ENCODE measurements at places on chromosomes 12 and 14.

DNA sequence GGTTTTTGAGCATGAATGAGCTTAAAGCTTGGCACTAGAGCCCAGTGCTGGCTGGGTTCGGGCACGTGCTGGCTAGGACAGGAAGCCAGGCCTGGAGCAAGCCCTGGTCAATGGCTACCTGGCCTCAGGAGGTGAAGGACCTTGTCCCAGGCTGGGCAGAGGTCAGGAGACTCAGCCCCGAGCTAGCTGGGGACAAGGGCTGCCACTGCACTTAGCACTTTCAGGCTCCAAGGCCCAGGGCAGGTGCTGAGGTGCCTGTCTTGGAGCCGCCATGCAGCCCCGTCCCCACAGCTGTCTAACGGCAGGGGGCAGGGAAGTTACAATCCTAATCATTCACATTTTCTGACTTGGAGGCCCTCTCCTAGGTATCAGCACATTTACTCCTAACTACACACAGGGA, 4.3 kb upstream of the AQP6 start:
- no peak for DNase-seq

- DNase-seq, result no peak
Measured at GRCh38 chr12:94972795-94973194, 30.7 kb downstream of the NDUFA12 start.

GRCh38 chr12:58044966-58045365, 103.6 kb downstream of the ATP23 start:
- no peak for DNase-seq

GRCh38 chr12:123034022-123034541, 53.6 kb downstream of the ARL6IP4 start:
- no peak for DNase-seq

DNA sequence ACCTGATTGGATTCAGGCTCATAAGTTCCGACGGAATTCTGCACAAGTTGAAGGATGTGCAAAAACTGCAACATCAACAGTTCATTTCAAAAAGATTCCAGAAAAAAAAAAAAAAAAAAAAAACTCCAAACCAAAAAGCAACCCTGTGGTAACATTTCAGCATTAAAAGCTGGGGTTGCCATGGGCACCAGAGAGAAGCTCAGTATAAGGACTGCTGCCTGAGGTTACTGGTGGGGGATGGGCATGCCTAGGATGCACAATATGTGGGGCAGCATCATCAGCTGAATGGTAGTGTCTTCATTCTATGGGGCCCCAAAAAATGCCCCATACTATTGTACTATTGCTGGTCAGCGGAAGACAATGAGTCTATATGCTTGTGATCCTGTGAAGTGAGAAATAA, 44.7 kb downstream of the MBIP start:
- no peak for DNase-seq

- no peak for DNase-seq
Measured at GRCh38 chr14:58572863-58573262, 64.9 kb upstream of the DACT1 start.

GRCh38 chr14:67853715-67854114, 34.1 kb downstream of the RAD51B start:
- DNase-seq, result no peak

- no peak for DNase-seq
Measured at GRCh38 chr12:112836736-112837628, 45.4 kb downstream of the RPH3A start.

DNA sequence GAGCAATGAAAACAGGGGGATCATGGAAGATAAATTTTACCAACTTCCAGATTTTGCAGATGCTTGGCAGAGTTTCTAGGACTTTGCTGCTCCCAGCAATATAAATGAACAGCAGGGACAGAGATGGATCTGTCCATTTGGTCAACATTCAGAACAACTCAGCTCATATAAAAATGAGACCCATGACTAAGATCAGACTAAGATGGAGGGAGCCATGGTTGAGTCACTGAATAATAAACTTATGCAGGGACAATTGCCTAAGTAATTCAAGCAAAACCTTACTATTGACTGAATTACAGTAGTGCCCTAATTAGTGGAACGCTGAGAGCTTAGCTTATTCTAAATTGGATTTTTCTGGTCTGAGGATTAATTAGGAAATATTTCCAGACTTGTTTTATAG, 205.1 kb downstream of the SLC5A8 start:
- no peak for DNase-seq

DNA sequence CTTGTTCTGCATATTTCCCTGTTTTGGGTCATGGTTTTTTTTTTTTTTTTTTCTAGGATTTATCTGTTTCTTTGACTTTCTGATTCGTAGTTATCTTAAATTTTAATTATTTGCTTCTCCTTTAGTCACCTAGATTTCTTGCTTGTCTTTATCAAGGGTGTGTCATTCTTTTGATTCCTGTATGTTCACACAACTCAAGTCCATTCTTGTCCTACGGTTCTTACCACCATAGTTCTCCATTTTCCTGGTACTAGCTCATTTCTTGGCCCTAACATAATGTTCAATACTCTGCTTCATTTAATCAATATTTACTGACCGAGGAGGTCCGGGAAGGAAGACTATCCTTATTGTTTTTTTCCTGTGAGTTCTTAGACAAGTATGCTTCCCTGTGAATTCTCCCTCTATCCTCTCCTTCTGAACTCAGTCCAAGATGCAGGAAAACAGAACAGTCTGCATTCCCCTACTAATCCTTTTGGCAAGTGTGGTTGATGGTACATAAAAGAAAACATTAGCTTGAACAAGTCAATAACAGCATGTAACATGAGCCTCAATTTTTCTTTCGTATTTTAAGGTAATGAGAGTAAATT, 1346.4 kb upstream of the SEL1L start:
- DNase-seq, result no peak

DNA sequence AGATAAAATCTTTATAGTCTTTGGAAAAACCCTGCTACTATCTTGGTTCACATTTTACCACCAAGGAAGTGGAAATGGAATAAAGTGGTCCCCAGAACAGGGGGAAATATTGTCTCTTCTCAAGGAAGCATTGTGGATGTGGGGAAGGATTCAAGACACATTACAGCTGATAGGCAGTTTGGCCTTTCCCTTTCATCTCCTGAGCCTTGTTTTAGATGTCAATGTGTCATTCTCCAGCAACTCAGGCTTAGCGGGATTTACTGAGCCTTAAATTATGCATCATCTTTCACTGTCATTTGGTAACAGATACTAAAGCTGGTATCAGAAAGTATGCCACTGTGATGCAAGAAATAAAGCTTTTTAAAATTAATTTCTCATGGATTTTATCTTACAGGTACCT, 136.2 kb downstream of the STXBP6 start:
- no peak for DNase-seq

DNA sequence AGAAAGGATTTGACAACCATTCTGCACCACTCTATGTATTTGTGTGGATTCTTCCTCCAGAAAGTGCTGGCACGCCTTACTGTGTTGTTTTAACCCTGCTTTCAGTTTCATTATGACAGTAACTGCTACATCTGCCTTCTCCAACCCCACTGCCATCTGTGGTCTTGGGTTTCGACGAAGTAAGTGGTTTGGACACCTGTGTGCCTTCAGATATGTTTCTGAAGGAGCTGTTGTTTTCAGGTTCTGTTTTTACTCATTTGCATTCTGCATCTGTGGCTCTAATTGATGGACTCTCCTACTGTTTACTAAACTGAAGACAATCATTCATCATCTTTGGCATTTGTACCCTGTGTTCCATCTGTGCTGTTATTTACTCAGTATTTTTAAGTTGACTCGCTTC, 4.1 kb downstream of the TSHR start:
- DNase-seq, result no peak

GRCh38 chr14:70807898-70808415, 1.4 kb downstream of the MAP3K9 start:
- DNase-seq, result no peak

DNA sequence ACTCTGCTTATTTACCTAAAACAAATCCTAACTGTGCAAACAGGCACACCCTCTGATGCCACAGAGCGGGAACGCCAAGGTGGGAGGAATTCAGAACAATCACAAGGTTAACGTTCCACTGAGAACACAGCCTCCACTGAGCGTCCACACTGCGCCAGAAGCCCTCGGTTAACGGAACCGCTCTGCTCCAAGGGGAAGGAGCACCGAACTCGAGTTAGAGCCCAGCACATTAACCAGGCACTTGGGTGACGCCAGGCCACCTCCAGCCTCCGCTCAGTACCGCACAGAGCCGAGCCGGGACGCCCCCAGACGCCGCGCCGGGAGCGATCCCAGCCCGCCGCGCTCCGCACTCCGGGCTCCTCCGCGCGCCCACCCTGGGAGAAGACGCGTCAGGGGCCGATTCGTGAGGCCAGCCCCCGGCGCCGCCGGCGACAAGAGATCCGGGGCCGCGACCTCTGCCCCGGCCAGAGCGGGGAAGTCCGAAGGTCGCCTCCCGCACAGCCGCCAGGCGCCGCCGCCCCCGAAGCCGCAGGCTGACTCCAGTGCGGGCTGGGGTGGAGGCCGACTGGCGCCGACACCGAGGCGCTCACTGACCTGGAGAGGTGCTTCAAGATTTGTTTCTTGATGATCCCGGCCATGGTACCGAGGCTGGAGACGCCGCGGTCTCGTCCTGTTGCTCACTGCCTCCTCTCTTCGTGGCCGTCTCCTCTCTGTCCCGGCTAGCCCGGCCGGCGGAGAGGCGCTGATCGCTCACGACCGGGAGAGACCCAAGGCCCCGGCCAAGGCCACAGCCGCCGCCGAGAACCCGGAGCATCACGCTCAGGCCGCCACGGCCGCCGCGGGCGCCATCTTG, 450 bp downstream of the BLTP3B start:
- DNase-seq, result no peak

- no peak for DNase-seq
Measured at GRCh38 chr14:92407410-92407809, 84.4 kb downstream of the SLC24A4 start.

DNA sequence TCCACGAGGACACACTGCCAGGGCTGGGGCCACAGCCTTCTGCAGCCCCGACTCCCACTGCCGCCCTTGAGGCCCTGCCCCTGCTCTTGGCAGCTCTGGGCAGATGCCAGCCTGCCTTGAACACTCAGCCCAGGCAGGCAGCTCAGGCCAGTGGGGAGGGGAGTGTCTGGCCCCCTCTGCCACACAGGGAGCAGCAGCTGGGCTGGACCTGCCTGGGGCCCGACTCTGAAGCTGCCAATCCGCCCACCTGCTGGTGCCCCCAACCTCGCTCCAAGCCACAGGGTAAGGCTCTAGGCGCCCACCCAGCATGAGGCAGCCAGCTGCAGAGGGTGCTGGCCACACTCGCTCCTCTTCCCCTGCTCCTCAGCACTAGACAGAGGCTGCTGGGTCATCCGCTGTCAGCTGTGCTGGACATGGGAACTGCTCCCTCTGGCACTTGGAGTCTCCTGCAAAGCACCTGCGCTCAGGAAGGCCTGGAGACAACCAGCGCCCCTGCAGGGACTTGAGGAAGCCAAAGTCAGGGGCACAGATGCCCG, 24.6 kb upstream of the NUDT14 start:
- no peak for DNase-seq

- DNase-seq, result no peak
Measured at GRCh38 chr12:96029826-96030225, 5.6 kb downstream of the LTA4H start.

GRCh38 chr12:119592232-119592631, 1.3 kb upstream of the TMEM233 start:
- no peak for DNase-seq

GRCh38 chr12:3077572-3078081, 448 bp downstream of the TSPAN9 start:
- DNase-seq, result no peak

- DNase-seq, result peak; percentile 87
Measured at GRCh38 chr12:58750484-58750883, 169.8 kb downstream of the LRIG3 start.

DNA sequence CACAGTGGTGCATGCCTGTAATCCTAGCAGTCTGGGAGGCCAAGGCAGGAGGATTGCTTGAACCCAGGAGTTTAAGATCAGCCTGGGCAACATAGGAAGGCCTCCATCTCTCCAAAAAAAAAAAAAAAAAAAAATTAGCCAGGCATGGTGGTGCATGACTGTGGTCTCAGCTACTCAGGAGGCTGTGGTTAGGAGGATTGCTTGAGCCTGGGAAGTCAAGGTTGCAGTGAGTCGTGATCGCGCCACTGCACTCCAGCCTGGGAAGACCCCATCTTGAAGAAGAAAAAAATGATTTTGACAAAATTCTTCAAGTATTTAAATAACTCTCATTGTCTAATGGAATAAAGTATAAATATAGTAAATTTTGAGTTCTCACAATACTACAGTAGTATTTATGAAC, 219.2 kb upstream of the SSTR1 start:
- no peak for DNase-seq

- no peak for DNase-seq
Measured at GRCh38 chr14:50249136-50249775, 17.9 kb upstream of the SOS2 start.

GRCh38 chr12:125143491-125143890, 78.3 kb downstream of the AACS start:
- no peak for DNase-seq

DNA sequence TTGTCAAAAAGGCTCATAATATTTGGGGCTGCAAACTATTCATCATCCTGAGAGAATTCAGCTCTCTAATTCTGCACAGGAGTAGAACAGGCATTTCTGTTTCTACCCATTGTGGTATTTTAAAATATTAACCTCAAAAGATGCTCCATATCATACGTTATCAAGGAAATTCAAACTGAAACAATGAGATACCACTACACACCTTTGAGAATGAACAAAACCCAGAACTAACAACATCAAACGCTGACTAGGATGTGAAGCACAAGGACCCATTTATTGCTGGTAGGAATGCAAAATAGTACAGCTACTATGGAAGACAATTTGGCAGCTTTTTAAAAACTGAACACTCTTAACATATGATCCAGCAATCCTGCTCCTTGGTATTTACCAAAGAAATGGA, 171.8 kb downstream of the DUSP6 start:
- DNase-seq, result no peak

DNA sequence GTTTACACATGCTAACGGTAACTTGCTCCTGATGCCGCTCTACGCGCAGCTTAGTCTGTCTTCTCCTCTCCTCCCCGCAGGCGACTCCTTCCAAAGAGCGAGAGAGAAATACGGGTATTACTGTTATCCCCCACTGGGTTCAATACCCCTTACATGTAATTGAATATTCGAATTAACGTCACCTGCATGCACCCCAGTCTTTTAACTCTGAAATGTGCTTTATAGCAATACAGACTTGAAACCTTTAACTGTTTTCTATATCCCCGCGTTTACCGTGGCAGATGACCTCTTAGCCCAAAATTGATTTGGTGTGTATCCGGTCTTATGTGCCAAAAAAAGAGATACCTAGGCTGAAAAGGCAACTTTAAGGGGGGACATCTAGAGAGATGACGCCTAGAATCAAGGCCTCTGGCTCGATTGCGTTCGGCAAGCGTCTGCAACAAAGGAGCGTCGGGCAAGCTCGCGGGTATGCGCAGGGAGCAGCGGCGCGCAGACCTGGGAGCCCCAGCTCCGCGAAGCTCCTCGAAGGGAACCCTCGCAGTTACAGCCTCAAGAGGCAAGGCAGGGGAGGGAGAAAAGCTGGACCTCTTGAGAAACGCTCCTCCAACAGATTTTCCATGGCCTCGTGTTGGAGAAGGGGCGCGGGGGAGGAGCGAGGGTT, 6.8 kb upstream of the FOXG1 start:
- DNase-seq, result no peak

DNA sequence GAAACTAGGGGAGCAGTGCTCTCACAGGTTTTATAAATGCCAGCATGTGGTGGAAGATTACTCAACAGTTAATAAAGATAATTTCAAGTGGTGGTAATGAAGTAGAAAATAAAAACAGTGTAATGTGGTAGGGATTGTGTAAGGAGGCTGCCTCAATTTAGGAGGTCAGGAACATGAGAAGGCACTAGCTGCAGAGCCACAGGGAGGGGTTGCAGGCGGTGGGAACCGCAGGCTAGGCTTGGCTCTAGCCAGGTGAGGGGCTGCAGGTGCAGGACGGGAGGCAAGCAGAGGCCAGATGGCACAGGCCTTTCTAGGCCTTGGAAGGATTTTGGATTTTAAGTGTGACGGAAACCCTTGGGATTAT, 768 bp downstream of the METTL25 start:
- DNase-seq, result no peak

All from AG04450 (cell line).